GM23248 (cell line): ENCODE measurements at places on chromosomes 11 and 22. TPM values are rescaled to one million over a fixed set of nuclear protein-coding genes. Genes with fewer than 3 reads are reported as not detected.

GRCh38 chr22:43036282-43036829 is 21.4 kb upstream of the PACSIN2 start:
- DNase-seq, result peak; percentile 94

DNA sequence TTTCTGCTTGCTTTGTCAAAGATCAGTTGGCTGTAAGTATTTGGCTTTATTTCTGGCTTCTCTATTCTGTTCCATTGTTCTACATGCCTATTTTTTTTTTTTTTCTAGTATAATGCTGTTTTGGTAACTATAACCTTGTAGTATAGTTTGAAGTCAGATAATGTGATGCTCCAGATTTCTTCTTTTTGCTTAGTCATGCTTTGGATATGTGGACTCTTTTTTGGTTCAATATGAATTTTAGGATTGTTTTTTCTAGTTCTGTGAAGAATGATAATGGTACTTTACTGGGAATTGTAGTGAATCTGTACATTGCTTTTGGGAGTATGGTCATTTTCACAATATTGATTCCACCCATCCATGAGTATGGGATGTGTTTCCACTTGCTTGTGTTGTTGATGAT is 37.9 kb upstream of the ARHGAP20 start:
- DNase-seq, result no peak

DNA sequence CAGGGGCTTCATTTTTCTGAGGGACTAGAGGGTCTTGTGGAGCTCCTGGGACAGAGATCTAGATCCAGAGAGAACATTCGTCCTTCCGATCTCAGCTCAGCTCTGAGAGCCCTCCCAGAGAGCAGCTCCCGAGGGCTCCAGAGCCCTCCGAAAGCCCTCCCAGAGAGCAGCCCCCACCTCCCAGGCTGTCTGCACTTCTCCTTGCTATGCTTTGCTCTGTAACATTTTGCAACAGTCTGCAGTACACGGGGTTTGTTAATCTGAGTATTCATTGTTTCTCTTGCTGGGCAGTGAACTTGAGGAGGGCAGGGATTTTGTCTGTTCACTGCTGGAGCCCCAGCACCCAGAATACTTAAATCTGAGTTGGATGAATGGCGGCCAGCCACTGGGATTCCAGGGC is 2.6 kb downstream of the GGA1 start:
- no peak for DNase-seq

Gene PGA5
- total RNA-seq, result not detected in 2 replicates

Gene HBE1
- total RNA-seq, result not detected in 2 replicates
